Activated CD4-positive, alpha-beta T cell treated with anti-CD3 and anti-CD28 coated beads, Interleukin-2, Interleukin-4, amounts not matched to agents 100 ng/mL and 50 ng/mL, durations not matched to agents 16 hours and 8 hours (primary cell): ENCODE measurements at places on chromosomes 5 and 9.

GRCh38 chr9:125521462-125522327 is 185.3 kb downstream of the MAPKAP1 start:
- DNase-seq = peak; percentile 84

DNA sequence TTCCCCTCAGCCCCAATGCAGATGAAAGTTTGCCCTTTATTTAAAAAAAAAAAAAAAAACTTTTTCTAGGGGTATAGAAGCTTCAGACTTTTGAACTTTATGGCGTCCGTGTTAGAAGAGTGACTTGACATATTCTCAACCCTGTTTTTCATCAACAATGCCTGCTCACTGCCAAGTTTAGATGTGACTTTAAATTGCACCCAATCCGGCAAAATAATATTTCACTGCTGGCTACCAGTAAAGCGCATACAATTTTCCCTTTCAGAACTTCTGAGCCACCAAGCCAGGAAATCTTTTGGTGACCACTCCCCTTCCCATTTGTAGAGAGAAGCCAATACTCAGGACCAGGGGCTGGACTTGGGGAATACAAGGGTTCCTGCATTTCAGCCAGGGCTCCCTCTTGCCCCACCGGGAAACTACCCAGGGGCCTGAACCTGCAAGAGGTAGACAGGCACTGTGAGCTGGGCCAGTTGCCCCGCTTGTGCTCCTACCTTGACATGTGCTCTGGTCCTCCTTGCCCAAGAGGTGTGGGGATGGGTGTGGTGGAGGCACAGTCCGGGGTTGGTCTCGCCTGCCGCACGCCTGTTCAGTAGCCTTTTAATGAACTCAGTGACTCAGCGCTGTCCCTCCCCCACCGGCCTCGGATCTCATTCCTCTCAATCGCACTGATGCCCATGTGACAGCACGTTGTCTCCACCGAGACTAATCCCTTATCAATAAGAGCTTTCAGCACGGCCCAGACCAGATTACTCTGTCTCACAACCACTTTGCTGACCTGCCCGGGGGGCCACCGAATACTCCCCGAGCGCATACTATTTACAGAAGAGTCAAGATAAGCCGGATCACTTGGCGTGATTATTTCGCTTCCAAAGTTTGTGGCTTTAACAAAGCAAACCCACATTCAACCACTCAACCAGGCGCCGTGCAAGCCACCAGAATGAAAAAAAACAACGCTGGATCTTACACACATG is 226.4 kb downstream of the DCP2 start:
- no peak for DNase-seq

- DNase-seq = no peak
Observed at GRCh38 chr5:177443144-177443983, 3.2 kb upstream of the PRR7 start.

DNA sequence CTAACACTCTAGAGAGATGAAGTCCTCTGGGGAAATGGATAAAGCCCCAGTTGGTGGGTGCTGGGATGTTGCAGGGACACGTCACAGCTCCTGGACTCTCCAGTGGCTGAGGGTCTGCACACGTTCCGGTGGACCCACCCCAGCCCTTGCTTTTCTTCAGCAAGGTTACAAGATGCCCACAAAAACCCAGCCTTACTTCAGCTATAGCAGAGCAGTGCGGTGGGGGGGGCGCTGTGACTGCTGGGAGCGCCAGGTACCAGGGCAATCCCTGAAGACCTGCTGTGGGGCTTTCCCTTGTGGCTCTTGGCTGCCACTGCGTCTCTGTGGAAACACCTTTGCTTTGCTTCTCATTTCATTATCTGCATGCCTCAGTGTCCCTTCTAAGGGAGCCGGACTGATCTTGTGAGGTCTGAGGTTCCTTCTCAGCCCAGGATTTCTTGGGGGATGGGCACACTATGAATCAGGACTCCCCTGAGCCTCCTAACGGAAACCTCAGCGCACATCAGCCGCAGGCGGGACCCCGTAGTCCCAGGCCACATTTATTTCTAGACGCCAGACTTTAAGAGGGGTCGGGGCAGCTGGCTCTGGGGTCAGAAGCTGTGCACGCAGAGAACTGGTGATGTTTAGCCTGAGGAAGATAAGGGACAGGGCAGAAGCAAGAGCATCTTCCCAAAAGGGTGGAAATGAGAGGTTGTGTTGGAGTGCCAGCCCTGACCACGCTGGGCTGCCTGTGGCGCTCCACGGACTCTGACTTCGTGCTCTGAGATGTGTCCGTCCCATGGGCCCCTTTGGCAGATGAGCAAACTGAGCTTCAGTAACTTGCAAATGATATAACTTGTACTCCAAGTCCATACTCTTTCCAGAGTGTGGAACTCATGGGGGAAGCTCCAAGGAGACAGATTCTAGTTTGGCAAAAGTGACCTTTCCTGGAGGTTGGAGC is 106.8 kb downstream of the WNK2 start:
- no peak for DNase-seq

DNA sequence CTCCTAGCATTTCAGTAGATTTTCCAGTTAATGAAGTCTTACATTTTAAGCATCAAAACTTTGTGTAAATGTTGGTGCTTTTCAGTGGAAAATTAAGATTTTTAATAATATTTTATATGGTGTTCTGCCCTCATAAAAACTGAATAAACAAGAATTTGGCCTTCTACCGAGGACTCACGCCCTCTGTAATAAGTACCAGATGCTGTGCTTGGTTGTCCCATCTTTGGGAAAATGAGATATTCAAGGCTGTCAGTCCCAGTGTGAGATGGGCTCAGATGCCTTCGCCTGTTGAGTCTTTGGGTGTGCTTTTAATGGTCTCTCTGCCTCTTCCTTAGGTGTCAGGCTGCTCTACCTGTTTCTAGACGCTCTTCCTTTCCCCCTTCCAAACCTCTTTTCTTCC is 28.7 kb downstream of the GALNT12 start:
- DNase-seq = no peak

DNA sequence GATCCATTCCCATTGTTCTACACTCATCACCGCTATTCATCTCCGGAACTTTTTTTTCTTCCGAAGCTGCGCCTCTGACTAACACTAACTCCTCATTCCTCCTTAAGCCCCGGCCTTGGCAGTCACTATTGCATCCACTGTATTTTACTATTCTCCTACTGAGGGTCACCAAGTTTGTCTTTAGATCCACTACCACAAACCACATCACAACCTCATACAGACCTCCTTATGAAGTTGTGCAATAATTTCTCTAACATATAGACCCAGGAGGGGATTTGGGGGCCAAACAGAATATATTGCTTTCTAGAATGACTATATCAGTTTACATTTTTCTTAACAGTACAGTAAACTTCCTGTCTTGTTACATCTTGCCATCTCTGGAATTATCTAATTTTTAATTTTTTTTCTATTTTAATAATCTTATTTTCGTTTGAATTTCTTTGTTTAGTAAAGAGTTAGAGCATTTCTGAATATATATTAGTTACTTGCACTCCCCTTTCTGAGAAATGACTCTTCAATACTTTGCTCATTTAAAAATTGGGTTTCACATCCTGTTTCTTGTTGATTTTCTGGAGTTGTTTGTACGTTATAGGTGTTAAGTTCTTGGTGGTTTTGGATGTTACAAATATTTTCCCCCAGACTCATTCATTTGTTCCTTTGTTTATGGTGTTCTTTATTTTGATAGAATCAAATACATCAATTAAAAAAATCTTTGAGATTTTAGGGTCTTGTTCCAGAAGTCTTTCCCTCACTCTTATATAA is 37.1 kb downstream of the DMRT2 start:
- DNase-seq = no peak

- no peak for DNase-seq
Observed at GRCh38 chr9:108787690-108788048, 68.1 kb downstream of the ACTL7B start.

GRCh38 chr9:19701991-19702390 is 86.8 kb downstream of the SLC24A2 start:
- no peak for DNase-seq

GRCh38 chr9:122197426-122197825 is 31.3 kb downstream of the LHX6 start:
- DNase-seq = no peak

- no peak for DNase-seq
Observed at GRCh38 chr9:10661994-10662393, 49.2 kb upstream of the PTPRD start.

DNA sequence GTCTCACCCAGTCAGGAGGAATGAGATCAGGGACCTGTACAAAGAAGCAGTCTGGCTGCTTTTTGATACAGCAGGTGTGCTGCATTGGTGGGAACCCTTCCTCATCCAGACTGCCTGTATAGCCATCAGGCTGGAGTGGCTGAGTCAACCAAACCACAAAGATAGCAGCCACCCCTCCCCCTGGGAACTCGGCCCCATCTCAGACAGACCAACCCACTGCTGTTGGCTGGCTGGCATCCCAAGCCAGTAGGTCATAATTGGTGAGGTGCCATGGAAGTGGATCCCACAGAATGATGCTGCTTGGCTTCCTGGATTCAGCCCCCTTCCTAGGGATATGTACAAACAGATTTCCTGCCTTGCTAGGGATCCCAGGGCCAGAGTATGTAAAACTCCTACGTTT is 60.9 kb downstream of the YTHDC2 start:
- no peak for DNase-seq

GRCh38 chr5:107275333-107275732 is 395.4 kb downstream of the EFNA5 start:
- no peak for DNase-seq

DNA sequence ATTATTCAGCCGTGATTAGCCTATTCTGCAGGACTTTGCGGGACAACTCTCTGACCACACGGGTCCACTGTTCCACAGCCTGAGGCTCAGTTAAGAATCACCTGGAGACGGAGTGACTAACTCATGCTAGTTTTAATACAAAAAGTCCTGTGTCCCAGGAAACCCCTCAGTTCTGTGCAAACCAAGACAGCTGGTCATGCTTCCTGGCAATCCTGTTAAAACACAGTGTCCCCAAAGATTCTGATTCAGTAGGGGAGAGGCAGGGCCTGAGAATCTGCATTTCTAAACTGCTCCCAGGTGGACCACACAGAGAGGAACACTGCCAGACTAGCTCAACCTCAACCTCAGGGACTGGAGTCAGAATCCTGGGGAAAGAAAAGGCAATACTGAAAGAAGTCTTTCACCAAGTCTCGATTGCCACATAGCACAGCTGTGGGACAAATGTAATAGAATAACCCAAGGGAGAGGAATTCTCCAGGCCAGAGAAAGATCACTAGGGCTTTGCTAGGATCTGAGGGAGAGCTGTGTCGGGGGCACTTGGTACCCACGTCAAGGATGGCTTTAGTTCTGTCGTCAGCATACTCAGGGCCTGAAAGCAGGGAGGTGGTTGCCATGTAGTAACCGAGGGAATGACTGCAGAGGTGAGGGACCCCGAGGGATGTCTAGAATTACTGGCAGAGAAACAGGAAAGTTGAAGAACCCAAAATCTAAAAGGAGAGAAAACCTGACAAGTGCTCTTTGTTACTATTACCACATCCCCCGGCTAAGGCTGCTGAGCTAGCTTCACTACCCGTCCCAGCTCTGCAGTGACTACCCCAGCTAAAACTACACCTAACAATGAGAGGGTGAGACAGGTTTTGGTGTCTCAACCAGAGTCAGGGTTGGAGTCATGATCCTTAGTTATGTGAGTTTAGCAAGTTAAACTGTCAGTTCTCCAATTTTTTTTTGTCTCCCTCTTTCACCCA is 8.6 kb downstream of the SUSD1 start:
- no peak for DNase-seq

- DNase-seq = no peak
Observed at GRCh38 chr9:113776194-113776593, 99.9 kb upstream of the ZNF618 start.

GRCh38 chr9:14270358-14271092 is 43.4 kb downstream of the NFIB start:
- DNase-seq = no peak
